ENCODE measurements at places on chromosomes 2 and 18.

GRCh38 chr2:100198461-100199230 is 56.3 kb upstream of the AFF3 start:
- no peak for DNase-seq

- no peak for DNase-seq
Observed at GRCh38 chr2:31318361-31319336, 84.7 kb downstream of the EHD3 start.

GRCh38 chr2:84649487-84650142 is 133.3 kb downstream of the DNAH6 start:
- no peak for DNase-seq

GRCh38 chr18:24470022-24470618 is 9.7 kb downstream of the HRH4 start:
- DNase-seq: no peak

GRCh38 chr2:26299471-26300101 is 46.4 kb upstream of the SELENOI start:
- no peak for DNase-seq
